Activated CD4-positive, alpha-beta T cell treated with anti-CD3 and anti-CD28 coated beads for 36 hours (primary cell): ENCODE measurements at places on chromosomes 11 and 22.

DNA sequence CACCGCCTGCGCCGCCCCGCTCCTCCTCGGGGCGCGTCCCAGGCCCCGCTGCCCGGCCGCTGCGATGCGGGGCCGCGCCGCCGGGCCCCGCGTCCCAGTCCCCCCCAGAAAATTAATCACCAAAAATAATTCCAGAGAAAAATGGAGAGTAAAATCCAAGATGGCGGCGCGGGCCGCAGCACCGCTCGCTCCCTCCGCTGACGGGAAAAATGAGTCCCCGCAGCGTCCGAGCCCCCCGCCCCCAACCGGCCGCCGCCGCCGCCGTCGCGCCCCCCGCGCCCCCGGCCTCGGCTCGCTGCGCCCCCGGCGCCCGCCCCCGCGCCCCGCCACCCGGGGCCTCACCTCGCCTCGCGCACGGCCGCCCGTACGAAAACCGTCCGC lies at the start of gene KMT5B:
TSS of gene KMT5B (minus strand) at position 162 of the 381 bp plus-strand sequence. CDS start 23,220 bp downstream, outside the sequence.
- peaks cover 2% of the 10 kb centered on the region for H3K27me3 ChIP-seq
- peak within 1 kb of the TSS; percentile 90 for H3K4me3 ChIP-seq
- peak within 1 kb of the TSS; percentile 91 for H3K27ac ChIP-seq
- DNase-seq = peak; percentile 66
- H3K4me1 ChIP-seq = peaks cover 50% of the 10 kb centered on the region
- H3K36me3 ChIP-seq = peaks cover 2% of the 10 kb centered on the region

GRCh38 chr11:42462558-42463310 lies 849.1 kb upstream of the API5 start:
- no peak overlapping the region for H3K4me3 ChIP-seq
- H3K4me1 ChIP-seq = no peaks in the 10 kb centered on the region
- no peak for DNase-seq
- H3K27ac ChIP-seq = no peak overlapping the region

DNA sequence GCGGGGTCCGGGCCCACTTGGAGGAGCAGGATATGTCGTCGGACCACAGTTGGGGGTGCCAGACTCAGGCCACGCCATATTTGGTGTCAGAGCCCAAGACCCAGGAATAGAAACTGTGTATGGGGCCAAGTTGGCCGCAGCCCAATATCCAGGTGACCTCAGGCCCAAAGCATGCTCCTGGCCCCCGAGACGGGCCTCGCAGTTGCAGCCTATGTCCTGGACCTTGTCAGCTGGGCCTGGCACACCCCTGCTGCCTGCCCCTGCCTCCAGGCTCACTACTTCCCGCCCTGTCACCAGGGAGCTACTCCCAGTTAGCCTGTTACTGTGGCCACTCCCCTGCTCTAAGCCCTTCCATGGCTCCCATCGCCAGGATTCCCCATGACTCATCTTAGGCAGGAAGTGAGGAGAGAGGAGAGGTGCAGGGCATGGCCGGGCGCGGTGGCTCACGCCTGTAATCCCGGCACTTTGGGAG lies 23.1 kb downstream of the A4GALT start:
- DNase-seq = no peak
- H3K36me3 ChIP-seq = no peaks in the 10 kb centered on the region
- H3K27ac ChIP-seq = no peak overlapping the region
- no peak overlapping the region for H3K4me3 ChIP-seq

DNA sequence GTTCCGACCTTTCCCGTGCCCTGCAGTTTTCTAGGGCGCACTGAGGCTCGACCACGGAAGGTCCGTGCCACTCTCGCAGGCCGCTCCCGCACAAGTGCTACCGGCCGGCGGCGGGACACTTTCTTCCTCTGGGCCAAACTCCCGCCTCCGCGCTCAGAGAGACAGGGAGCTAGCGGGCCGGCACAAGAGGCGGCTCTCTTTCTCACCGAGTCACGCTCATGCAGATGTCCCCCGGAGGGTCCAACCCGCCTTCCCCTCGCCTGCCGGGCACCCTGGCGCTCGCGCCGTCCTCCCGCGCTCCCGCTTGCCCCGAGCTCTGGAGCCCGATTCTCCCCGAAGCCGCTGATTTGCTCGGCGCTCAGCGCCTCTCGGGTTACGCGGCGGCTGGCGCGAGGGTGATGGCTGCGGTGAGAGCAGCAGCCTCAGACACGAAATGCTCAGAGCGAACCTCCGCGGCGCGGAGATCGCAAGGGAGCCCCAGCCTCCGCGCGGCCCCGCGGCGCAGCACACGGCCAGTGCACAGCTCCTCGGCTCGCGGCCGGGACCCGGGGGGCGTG lies 1.0 kb downstream of the LMO1 start:
- H3K4me1 ChIP-seq = peaks cover 7% of the 10 kb centered on the region
- H3K4me3 ChIP-seq = peak overlapping the region; percentile 53
- H3K27ac ChIP-seq = no peak overlapping the region
- no peaks in the 10 kb centered on the region for H3K36me3 ChIP-seq
- DNase-seq = peak; percentile 56
- peaks cover 59% of the 10 kb centered on the region for H3K27me3 ChIP-seq

DNA sequence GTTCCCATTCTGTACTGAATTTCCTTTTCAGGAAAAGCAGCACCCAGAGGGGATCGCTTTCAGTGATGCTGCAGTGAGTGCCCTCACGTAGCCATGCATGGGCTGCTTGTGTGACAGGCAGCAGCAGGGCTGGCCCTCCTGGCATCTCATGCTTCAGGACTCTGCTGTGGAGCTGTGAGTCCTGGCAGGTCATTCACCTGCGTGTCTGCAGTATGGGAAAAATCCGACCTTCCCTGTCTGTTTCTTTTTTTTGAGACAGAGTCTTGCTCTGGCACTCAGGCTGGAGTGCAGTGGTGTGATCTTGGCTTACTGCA lies 13.4 kb downstream of the GLB1L2 start:
- H3K36me3 ChIP-seq = no peaks in the 10 kb centered on the region
- no peak overlapping the region for H3K27ac ChIP-seq
- no peak for DNase-seq
- peaks cover 11% of the 10 kb centered on the region for H3K4me1 ChIP-seq
- no peak overlapping the region for H3K4me3 ChIP-seq

- no peaks in the 10 kb centered on the region for H3K4me1 ChIP-seq
- H3K27me3 ChIP-seq = peaks cover 2% of the 10 kb centered on the region
- no peak overlapping the region for H3K27ac ChIP-seq
- H3K36me3 ChIP-seq = no peaks in the 10 kb centered on the region
Measured at GRCh38 chr11:130781931-130782330, 134.3 kb downstream of the SNX19 start.

- peaks cover 2% of the 10 kb centered on the region for H3K4me1 ChIP-seq
- no peak overlapping the region for H3K4me3 ChIP-seq
- peaks cover 53% of the 10 kb centered on the region for H3K27me3 ChIP-seq
Measured at GRCh38 chr11:92225568-92226330, 1.1 kb downstream of the FAT3 start.
